ENCODE measurements at places on chromosomes 2 and 18.
A peak's percentile ranks its signal among the peaks of the same experiment; 100 is the strongest.

GRCh38 chr2:66573821-66574233, 138.9 kb downstream of the MEIS1 start:
- peak; percentile 36 for DNase-seq

DNA sequence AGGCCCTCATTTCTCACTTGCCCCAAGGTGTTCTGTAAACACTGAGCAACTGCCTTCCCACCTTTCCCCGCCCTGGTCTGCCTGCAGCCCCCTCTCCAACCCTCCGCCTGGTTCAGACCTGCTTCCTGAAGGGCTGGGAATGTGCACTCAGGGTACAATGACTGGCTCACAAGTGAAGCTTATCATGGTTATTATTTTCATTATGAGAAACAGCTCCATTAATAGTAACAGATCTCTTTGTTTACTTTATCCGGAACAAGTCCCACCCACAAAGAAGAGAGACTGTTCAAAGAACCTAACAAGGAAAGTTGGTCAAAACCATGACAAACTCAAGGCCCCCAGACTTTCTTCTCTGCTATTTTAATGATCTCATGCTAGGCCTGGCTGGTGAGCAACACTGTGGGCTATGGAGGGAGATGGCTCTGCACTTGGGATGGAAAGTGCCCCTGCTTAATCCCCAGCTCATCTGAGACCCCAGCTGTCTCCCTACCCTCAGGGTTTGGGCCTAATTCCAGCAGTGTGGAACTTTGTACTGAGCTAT, 36.7 kb downstream of the ARHGAP25 start:
- no peak for DNase-seq

GRCh38 chr2:8312861-8313830, 368.7 kb upstream of the ID2 start:
- no peak for DNase-seq

GRCh38 chr2:156480376-156480775, 44.2 kb downstream of the GPD2 start:
- DNase-seq, result no peak

GRCh38 chr2:128646091-128646490, 327.4 kb upstream of the HS6ST1 start:
- DNase-seq, result no peak

- DNase-seq, result no peak
These were observed 789.7 kb upstream of the SLC39A10 start for GRCh38 chr2:194867328-194867727.

- DNase-seq, result no peak
These were observed 41.0 kb downstream of the SMAD7 start for GRCh38 chr18:48909721-48910120.

- no peak for DNase-seq
These were observed 888.8 kb downstream of the CNTNAP5 start for GRCh38 chr2:124913868-124914267.

DNA sequence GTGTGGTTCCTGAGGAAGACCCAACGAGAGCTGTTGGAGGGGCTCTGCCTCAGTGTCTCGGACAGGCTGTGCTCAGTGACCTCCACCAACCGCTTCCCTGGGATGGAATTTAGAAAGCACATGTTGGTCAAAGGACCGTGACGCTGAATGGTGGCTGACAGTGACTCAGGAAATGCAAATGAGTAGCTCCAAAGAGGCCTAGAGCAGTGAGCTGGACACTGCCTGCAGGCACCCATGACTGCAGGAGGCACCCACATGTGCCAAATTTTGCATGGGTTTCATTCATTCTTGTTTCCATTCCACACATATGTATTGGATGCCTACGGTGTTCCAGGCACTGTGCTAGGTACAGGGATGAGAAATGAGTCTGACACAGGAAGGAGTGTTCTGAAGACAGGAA, 46.4 kb downstream of the ACKR3 start:
- DNase-seq, result no peak

DNA sequence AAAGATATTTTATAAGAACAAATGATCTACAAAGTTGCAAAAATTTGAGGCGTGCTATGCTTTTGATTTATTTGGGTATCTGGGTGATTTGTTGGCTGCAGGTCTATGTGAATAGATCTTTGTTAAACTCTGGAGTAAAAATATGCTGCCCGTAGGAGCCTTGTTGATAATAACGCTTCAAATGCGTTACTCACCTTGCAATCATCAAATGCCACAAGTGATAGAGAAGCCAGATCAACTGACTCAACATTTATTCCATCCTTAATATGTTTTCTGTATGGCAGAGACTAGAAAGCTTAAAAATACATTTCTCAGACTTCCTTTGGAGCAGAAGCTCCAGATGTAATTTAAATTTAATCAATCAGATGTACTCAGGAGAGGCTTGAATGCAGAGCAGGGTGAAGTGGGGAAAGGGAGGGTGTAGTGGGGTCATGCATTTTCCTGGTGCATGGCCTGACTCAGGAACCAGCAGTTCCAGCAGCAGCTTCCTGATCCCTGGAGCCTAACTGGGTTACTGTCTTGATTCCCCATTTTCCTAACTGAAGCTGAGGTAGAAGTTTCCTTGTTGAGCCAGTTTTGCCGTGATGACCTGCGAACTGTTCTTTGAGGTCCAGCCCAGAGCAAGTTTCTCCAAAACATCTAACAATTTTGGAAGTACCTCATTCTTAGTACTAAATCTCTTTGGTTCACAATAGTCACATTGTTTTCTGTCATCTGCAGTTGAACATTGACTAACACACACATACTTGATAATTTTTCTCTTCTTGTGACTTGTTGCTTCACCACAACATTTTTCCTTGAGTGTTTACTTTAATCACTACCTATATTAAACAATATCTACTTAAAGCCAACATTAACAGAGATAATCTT, 284.7 kb upstream of the CWC22 start:
- no peak for DNase-seq

DNA sequence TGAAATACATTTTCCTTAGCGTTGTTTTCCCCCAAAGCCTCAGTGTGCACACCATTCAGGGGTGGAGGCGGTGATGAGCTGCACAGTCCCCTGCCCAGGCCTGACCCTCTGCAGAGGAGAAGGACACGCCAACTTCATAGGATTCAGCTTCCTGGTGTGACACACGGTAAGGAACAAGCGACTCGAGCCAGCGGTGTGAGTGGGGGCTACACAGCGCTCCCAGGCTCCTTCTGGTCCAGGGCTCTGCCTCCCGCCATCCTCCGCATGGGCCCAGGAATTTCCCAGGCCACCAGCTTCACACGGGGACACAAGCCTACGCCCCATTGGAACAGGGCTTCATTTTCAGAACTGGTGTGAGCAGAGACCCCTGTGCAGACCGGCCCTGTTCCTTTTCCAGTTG, 272.1 kb downstream of the HDAC4 start:
- no peak for DNase-seq

GRCh38 chr2:172574965-172575364, 19.1 kb downstream of the PDK1 start:
- no peak for DNase-seq

GRCh38 chr18:64436111-64436510, 287.2 kb upstream of the LINC00305 start:
- DNase-seq, result no peak

DNA sequence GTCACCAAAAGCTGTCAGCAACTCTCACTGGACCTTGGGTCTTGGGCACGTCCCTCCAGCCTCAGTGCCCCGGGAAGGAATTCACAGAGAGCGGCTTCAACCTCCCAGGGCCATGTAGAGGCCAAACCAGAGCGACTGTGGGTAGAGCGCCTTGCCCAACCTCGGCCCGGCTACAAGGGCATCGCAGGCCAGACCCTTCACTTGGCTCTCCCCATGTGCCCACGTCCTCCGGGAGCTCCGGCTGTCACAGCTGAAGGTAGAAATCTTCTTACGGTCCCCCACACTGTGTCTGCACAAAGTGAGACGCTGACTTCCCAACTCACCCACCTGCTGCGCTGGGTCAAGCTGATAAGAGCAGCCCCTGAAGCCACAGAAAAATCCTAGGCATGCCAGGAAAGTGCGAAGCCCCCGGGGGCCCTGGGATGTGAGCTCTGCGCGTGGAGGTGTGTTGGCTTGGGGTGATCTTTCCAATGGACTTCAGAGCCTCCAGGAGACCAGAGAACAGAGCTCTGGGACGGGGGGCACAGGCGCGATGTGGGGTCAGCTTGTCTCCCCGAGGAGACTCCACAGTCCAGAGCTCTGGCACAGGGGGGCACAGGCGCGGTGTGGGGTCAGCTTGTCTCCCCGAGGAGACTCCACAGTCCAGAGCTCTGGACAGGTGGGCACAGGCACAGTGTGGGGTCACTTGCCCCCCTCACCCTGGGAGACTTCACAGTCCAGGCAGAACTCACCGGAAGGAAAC, 105.5 kb downstream of the RTP5 start:
- DNase-seq, result no peak

DNA sequence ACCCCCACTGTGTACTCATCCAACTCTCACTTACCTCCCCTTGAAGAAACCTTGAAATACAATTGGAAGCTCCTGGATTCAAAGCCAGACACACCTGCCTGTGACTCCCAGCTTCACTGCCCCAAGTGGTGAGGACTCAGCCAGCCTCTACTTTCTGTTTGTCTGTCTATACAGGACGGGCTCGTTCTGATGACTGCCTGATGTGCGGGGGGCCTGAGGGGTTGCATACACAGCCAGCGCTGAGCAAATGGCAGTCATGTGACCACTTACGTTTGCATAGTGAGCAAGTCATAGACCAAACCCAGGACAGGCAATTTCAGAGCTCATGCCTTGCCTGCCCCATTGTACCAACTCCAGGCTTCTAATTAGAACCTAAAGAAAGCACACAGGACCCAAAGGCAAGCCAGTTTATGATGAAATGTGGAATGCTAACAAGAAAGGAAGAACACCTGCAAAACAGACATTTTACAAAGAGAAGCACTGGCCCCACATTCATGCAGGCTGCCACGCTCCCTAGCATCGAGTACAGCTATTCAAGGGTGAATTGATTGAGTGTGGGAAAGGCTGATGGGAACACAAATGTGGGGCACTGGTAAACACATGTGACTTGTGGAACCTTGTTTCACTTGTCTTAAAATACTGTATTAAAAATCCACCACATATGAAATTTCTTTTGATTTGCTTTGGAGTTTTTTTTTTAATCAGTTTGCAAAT, 137.8 kb downstream of the LNPK start:
- peak; percentile 18 for DNase-seq

- no peak for DNase-seq
These were observed 239.3 kb downstream of the ZNF385B start for GRCh38 chr2:179622112-179622511.

DNA sequence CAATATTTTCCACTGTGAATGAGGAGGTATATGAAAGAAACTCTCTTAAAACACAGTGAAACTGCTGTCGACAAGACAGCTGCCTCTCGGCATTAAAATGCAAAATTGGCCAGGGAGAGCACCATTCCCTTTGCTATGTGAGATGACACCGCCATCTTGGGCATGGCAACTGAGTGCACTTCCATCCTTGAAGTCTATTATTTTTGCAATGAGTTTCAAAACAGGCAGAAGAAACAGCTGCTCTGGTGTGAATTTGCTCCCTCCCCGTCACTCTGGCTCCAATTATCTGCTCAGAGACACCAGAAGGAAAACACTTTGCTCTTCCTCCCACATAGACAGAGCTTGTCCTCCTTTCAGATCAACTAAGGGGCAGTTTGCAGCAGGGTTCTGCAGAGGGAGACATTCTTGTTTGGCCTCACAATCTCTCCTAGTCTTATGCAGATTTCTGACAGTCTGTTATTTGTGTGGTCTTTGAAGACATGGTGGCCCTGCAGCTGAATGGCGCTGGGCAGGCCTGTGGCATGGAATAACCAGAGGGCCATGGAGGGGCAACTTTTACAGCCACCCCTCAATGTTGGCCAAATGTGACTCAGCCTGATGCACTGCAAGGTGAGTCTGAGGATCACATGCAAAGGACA, 48.6 kb upstream of the SEC11C start:
- no peak for DNase-seq

GRCh38 chr18:75065251-75066000, 143.5 kb downstream of the PTGR3 start:
- no peak for DNase-seq

GRCh38 chr2:159375241-159375640, 88.7 kb upstream of the WDSUB1 start:
- no peak for DNase-seq

GRCh38 chr18:47593744-47594472, 336.6 kb downstream of the SMAD2 start:
- no peak for DNase-seq
